ENCODE measurements at places on chromosomes 4 and X. TPM values are rescaled to one million over a fixed set of nuclear protein-coding genes. Genes with fewer than 3 reads are reported as not detected.

GRCh38 chrX:64456828-64457227 lies 61.6 kb upstream of the MTMR8 start:
- no peak for DNase-seq

The BEX5 gene
- not detected for total RNA-seq

The SFRP2 gene
- total RNA-seq = not detected

The MAGEB5 gene
- not detected for total RNA-seq

GRCh38 chr4:94545296-94545695 lies 93.6 kb downstream of the PDLIM5 start:
- DNase-seq = peak; percentile 68

- DNase-seq = no peak
Observed at GRCh38 chr4:13276357-13276756, 207.8 kb downstream of the RAB28 start.

The KCTD8 gene
- total RNA-seq = not detected

- no peak for DNase-seq
Observed at GRCh38 chrX:110732266-110732665, 63.4 kb downstream of the CHRDL1 start.

DNA sequence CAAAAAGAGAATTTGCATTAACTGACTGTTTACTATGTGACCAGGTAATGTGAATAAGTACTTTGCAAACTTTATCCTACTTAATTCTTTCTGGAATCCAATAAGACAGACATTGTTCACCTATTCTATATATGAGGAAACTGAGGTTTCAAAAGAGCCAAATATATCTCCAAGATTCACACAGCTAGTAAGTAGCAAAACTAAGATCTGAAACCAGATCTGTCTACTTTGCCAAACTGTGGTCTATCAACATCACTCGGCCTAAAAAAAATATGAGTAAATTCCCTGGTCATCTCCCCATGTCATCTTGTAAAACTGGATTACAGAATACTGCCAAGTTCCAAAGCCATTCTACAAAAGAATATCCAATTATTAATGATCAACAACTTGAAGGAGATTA lies 52.8 kb downstream of the ANAPC10 start:
- no peak for DNase-seq

DNA sequence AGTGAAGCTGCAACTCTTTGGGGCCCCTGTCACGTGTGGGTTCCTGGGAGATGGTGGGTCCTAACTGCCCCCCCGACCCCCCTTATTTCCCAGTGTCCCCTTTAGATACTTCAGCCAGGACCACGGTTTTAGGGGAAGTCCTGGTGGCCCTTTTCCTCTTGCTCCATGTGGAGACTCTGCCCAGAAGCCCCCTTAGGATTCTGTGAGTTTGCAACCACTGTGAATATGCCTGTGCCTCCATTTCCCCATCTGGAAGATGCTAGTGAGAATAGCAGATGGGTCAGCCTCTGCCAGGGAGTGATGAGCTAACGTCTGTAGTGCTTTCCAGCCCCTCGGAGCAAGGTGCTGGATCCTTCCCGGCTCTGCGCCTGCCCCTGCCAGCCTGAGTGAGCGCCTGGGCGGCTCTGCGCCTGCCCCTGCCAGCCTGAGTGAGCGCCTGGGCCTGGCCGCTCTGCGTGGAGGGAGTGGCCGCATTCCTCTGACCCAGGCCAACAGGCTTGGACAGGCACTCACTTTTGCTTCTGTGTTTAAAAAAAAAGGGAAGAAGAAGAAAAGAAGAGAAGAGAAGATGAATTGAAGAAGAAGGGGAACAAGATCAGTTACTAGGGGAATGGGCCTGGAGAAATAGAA lies 6.7 kb upstream of the CITED1 start:
- DNase-seq = no peak

DNA sequence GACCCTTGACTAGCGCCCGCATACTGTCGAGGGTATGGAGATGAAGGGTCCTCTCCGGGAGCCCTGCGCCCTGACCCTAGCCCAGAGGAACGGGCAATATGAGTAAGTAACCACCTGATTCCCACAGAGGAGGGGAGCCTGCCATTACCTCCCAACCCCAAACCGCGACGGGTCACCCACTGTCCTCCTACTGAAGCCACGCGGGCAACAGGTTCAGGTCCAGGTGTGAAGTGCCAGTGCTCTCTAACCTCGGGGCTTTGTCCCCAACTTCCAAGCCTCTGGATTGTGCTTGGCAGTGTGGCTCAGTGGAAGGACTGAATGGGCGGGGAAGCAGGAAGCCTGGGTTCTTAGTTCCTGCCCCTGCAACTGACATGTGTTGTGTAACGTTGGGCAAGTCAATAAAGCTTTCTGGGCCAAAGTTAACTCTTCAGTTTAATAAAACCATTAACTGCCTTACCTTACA lies 694 bp downstream of the OCRL start:
- no peak for DNase-seq

The CT45A2 gene
- total RNA-seq = not detected

The ZNF185 gene
- 1.1 TPM for total RNA-seq

DNA sequence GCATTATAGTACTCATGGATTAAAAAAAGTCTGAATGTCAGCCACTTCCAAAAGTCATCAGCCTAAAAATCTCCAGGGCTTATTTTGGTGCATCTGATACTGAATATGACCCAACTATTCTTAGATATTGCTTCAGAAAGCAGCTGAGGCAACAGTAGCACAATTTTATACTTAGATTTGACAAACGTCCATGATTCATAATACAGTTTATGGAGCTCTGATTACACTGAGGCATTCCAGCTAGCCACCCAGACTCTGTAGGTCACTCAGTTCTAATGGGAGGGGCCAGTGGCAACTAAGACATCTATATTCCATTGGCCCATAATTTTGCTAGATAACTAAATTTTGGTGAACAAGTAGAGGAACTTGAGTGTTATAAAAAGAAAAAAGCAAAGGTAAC lies 10.3 kb downstream of the SPATA4 start:
- DNase-seq = peak; percentile 61

DNA sequence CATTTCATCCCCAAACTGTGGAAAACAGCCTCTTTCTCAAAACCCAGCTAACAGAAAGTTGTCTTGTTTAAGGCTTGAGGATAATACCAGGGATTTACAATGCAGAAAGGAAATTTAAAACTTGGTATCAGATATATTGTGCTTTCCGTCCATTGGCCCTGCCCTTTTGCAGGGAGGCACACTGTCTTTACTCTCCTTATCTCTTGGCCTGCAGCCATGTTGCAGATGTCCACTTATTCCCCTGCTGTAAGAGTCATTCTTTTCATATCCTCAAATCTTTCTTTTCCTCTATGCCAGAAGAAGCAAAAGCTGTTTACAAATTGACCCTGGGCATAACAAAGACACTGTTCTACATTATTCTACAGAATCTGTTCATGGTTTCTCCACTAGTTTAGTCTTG lies 75.6 kb upstream of the DYNLT3 start:
- DNase-seq = no peak

DNA sequence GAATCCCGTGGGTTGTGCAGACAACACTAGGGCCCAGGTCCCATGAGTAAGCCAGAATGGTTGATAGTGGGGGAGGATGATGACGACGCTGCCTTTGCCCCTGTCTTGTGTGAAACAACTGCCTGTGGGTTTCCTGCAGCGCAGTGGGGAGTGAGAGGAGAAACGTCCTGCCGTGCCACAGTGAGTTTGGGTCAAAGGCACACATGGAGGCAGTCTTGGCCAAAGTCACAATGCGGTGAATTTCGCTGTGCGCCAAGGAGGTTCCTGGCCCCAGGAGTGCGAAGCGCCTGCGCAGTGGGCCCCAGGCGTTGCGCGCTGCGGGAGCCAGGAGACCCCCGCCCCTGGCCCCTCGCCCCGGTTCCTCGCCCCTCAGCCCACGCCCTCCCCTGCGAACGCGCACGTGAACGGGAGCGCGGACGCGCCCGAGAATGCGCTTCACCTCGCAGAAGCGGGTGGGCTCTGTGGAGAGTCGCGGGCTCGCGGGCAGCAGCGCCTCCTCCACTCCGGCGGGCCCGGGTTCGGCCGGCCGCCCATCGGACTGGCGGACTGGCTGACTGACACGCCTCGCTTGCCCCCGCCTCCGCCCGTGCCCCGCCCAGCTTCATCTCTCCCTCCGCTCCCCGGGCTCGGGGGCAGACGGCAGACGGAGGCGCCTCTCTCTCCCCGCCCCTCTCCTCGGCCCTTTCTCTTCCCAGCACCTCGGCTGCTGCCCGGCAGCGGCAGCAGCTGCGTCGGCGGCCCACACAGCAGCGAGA lies at the start of gene NUDT10:
NUDT10 (plus strand) TSS at position 635 of the 755 bp plus-strand sequence. CDS start 144 bp downstream, outside the sequence.
- DNase-seq = no peak

GRCh38 chrX:134294548-134294947 lies 57.6 kb downstream of the CCDC160 start:
- DNase-seq = no peak

The TGIF2LX gene
- not detected for total RNA-seq
